ENCODE measurements at places on chromosomes 4 and X.
A peak's percentile ranks its signal among the peaks of the same experiment; 100 is the strongest.

DNA sequence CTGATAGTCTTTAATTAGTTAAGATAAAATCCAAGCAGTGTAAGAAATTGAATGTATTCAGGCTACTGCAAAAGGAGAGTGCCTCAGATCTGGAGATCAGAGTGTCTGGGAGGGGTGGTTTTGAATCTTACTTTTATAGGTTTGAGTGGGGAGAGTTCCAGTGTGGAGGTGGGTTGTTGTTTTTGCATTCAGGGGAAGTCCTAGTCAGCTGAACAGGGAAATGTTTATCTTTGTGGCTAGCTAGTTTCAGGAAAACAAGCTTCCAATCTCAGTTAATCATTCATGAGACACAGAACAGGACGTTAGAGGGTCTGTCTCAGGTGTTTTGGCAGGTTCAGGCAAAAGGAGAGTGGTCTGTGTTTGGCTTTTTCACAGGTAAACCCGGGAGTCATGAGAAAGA lies 26.0 kb downstream of the ZNF81 start:
- no peak for DNase-seq

DNA sequence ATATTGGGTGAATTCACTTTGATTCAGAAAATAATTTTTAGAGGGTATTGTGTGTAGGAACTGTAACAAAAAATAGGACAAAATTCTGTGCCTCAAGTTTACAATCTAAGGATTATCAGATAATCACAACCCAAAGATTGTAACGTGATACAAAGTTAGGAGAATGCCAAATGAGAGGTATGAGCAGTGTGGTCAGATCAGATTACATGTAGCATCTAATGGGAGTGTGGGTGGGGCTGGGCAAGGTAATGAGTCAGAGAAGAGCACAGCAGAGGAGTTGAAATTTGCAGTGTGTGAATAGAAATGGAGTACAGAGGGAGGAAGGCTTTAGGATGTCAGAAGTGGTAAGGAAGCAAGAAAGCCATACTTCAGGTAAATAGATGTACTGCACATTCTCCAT lies 103.4 kb upstream of the TEX13A start:
- DNase-seq: peak; percentile 22

GRCh38 chrX:15646543-15646942 lies 18.1 kb downstream of the CLTRN start:
- DNase-seq: no peak

DNA sequence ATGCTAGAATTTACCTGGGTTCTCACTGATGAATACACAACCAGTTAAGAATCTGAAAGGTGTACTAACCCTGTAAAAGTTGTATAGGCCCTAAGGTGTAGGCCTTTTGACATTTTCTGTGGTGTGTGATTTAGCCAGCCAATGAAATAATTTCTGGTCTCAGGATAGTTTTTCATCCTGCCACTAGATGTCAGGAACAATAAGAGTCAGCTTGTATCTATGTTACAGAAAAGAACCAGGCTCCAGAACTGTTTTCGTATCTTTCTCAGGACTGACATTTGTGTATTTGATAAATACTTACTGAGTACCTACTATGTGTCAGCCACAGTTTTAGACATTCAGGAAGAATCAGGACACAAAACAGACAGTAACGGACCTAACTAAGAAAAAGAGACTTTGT lies 673.6 kb upstream of the TENM3 start:
- DNase-seq: peak; percentile 69

GRCh38 chrX:80216086-80216485 lies 201.5 kb downstream of the TBX22 start:
- peak; percentile 0 for DNase-seq

GRCh38 chrX:113522814-113523213 lies 682.2 kb upstream of the AMOT start:
- no peak for DNase-seq
